ENCODE measurements at places on chromosomes 12 and 14.

- DNase-seq: no peak
Observed at GRCh38 chr12:113049976-113050742, 6.4 kb upstream of the DTX1 start.

- no peak for DNase-seq
Observed at GRCh38 chr12:79939728-79940310, 4.9 kb upstream of the PPP1R12A start.

- no peak for DNase-seq
Observed at GRCh38 chr12:95386051-95386450, 87.9 kb upstream of the METAP2 start.

GRCh38 chr12:8584004-8584403 lies 28.7 kb downstream of the AICDA start:
- no peak for DNase-seq

DNA sequence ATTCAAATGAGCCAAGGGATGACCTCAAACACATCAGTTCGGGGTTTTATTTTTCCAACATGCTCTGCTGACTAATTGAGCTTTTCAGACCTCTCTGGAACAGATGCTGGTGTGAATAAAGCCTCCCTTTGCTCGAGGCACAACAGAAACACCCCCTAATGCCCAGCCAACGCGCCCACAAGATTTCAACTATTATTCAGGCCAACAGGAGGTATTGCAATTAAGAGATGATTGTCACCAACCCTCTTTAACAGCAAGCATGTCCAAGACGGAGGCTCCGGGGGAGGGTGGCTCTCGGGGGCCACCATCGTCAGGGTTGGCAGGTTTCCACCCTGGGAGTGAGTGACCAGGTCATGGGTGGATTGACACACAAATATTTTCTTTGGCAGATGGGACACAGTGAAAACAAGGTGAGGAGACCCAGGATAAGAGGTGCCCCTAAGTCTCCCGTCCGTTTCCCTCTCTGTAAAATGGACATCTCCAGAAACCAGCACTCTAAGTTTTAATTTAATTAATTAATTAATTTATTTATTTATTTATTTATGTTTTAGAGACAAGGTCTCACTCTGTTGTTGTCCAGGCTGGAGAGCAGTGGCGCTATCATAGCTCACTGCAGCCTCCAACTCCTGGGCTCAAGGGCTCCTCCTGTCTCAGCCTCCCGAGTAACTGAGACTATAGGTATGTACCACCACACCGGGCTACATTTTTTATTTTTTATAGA lies 56.1 kb downstream of the MAP1LC3B2 start:
- no peak for DNase-seq

DNA sequence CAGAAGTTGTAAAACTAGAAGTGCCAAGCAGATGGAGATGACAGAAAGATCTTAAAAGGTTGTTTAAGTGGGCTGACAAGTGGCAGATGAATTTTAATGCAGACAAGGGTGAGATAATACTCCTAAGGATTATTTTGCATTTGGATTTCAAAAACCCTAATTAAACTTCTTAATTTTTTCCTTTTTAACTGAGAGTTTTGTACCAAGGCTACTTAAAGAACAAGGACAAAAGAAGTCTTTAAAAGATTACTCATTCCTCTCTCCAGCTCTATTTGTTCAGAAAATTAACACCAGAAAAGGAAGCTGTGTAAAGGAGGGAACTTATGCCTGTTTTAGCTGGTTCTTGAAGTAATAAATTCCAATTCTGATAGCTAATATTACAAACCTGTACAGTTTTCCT lies 275.4 kb downstream of the ETNK1 start:
- DNase-seq: no peak
